ENCODE measurements at places on chromosomes 16 and 17.

GRCh38 chr16:12354296-12354833 lies 377.8 kb downstream of the SNX29 start:
- DNase-seq = no peak

- DNase-seq = no peak
Measured at GRCh38 chr16:2252806-2253148, 1.4 kb upstream of the ECI1 start.

GRCh38 chr16:73190688-73191659 lies 143.0 kb upstream of the ZFHX3 start:
- no peak for DNase-seq

- peak; percentile 74 for DNase-seq
Measured at GRCh38 chr17:41338961-41339485, 11.6 kb downstream of the KRT33A start.

DNA sequence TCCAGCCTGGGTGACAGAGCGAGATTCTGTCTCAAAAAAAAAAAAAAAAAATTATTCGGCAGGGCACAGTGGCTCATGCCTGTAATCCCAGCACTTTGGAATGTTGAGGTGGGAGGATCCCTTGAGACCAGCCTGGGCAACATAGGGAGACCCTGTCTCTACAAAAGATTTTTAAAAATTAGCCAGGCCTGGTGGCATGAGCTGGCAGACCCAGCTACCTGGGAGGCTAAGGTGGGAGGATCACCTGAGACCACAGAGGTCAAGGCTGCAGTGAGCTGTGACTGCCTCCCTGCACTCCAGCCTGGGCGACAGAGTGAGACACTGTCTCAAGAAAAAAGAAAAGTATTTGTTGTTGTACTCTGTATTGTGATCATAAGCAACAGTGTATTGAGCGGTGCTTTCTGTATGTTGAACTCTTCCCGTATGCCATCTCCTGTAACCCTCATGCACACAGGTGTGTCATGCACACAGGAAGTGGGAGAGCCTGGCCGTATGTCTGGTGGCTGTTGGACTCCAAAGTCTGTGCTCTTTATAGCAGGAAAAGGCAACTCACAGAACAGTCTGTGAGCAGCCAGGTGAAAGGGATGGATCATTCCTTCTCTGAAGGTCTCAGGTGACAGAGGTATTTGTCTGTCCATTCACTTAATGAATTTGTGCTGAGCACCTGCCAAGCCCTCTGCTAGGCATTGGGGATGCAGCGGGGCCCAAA lies 17.1 kb downstream of the CDH1 start:
- no peak for DNase-seq

- no peak for DNase-seq
Measured at GRCh38 chr16:55116165-55116920, 185.7 kb downstream of the IRX5 start.

GRCh38 chr17:18919963-18920362 lies 32.0 kb upstream of the SLC5A10 start:
- no peak for DNase-seq

DNA sequence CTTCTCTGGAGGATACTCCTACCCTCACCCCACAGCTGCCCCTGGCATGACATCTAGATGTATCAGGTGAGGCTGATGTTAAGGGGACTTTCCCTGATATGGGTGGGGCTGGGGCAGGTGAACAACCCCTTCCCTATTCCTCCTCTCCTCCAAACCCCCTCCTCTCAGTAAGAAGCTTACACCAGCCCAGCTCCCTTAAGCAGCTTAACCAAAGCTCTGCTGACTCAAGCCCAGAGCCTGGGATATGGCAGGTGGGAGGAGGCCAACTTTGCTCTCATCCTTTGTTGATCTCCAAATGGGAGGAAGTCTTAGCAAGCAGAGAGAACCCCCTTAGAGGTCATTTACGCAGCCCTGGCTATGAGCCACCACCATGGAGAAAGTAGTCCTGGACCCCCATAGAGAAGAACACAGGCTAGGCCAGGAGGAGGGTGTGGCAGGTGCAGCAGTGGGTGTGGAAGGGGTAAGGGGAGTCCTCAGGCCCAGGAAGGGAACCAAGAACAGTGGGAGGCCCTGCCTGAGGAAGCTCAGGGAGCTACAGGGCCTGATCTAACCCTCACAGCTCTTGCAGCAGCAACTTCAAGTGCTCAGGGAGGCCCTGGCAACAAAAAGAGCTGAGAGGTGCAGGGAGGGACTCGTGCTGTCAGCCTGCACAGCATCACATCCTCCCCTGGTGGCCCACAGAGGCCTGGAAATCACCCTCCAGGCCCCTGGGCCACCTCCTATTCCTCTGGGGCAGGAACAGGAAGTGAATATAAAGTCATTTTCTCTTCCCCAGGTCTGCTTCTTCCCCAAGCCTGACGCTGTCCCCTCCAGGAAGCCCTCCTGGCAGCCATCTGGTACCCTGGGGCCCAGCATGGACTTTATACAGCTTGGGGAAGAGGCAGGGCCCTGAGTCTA lies 2.9 kb downstream of the UNC119 start:
- peak; percentile 80 for DNase-seq

DNA sequence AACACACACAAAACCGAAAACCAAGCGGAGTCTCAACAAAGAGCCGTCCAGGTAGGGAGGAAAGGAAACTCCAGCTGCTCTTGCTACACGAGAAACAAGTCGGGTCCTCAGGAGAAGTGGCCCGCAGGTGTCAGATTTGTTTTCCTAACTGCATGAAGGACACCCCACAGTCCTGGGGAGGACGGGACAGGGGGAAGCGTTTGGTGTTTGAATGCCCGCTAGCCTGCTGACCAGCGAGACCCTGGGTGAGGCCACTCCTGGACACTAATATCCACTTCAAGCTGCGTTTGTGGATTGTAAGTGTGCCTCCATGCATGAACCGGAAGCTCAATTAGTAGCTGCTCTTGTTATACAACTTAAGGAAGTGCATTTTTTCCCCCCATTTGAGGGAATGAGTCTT lies 299.5 kb downstream of the MAF start:
- no peak for DNase-seq

DNA sequence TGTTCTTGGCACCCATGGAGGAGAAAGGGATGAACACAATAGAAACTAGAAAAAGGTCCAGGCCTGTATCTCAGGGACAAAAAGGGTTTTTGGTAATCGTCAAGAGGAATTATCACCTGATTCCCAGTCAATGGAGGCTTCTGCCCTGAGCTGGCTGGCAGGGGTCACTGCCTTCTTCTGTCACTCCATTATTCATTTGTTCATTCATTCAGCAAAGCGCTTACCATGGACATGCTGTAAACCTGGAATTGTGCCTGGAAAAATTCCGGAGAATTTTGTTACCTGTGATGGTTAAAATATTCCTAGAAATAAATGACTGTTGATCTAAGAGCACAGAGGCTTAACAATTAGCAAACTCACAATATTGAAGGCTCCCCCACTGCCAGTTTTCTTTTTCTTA lies 212.3 kb downstream of the SHISA9 start:
- DNase-seq = no peak

DNA sequence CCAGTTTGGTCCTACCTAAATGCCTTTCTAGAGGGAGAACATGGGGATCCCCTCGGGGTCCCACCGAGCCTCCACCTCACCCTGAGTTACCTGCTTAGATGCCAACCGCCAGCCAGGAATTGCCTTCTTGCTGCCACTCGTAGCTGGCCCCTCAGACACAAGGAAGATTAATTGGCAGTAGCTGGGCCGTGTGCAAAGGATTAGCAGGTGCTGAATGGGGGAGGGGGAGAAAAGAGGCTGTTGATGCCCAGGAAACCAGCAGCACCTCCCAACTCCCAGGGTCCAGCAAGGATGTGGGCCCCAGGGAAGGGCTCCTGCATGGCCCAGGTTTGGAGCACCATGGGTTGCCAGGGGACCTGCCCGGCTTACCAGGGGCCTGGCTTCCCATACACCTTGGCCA lies at the start of gene CNGB1:
Gene CNGB1 (minus strand): TSS at position 159 of the 400 bp plus-strand sequence. CDS start 3,842 bp downstream, outside the sequence.
- no peak for DNase-seq

- no peak for DNase-seq
Measured at GRCh38 chr17:48394821-48395220, 35.2 kb downstream of the SKAP1 start.

DNA sequence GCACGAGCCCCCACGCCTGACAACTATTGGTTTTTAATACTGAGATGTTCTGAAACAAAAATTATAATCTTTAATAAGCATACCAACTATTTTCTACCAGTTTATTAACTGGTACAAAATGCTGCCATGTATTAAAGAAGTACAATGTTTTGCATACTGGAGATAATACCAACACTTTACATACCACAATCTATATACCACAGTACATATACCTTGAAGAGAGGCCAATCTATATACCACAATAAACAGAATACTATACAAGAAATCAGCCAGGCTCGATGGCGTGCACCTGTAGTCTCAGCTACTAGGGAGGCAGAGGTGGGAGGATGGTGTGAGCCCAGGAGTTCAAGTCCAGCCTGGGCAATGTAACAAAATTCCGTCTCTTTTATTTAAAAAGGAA lies 9.9 kb downstream of the GPATCH8 start:
- DNase-seq = no peak
